ENCODE measurements at places on chromosomes 13 and 19.
A peak's percentile ranks its signal among the peaks of the same experiment; 100 is the strongest.

GRCh38 chr19:49442354-49442753, 1.0 kb upstream of the SLC17A7 start:
- no peak for DNase-seq

DNA sequence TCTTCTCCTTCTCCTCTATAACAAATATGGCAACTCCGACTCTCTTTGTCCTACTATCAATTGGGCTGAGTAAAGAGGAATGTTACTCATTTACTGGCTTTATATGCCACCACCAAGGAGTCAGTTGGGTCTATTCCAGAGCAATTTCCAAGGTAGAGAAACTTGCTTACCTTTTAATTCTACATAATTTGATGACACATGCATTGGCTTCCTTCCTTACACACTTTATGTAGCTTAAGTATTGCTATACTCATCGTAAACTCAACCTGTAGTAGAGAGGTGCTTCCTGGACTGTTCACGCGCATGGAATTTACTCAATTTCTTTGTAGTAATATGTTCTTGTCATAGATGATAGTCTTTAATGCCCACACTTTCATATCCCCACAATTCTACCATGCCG, 160.7 kb downstream of the LMO7 start:
- no peak for DNase-seq

DNA sequence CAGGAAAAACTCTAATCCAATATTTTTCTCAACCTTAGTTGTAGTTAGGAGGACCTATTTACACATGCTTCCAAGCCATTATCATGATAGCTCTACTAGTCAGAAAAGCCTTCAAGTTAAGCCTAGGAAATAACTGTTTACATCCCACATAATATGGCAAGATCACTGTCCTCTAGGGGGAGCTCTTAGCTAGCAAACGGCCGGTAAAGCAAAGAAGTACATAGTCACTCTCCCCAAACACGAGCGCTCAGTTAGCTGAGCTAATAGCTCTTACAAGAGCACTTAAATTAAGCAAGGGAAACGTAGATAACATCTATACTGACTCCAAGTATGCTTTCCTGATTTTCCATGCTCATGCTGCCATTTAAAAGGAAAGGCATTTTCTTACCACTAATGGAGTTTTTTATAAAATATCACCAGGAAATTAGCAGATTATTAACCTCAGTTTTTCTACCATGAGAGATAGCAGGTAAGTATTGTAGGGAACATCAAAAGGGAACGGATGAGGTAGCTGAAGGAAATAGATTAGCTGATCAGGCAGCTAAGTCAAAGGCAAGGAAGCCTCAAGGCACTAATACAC, 100.6 kb upstream of the PABPC3 start:
- peak; percentile 30 for DNase-seq

- DNase-seq, result no peak
Measured at GRCh38 chr19:41886761-41887710, 4.1 kb downstream of the ARHGEF1 start.

GRCh38 chr19:39566064-39566463, 26.1 kb upstream of the EID2 start:
- DNase-seq, result no peak

DNA sequence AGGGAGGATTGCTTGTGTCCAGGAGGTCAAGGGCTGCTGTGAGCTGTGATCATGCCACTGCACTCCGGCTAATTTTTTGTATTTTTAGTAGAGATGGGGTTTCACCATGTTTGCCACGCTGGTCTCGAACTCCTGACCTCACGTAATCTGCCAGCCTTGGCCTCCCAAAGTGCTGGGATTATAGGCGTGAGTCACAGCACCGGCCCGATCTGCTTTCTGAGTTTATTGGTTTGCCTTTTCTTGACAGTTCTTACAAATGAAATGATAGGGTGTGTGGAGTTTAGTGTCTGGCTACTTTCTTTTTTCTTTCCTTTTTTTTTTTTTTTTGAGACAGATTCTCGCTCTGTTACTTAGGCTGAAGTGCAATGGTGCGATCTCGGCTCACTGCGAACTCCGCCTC, 848 bp downstream of the C19orf44 start:
- DNase-seq, result no peak

DNA sequence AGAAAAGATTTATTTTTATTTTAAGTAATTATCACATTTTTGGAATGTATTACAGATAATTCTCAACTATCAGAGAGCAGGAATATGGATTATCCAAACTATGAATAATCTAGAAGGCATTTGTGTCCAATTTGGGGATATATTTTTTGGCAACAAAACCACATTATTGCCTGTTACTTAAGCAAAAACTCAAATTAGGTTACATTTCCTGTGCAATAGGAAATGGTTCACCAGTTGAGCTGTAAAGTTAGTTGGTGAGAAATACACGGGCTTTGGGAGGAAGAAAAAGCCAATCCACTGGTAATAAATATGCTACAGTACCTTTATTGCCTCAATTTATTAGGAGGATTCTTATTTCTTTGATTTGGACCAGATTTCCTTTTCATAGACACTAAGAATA, 1075.2 kb downstream of the PCDH9 start:
- DNase-seq, result no peak

DNA sequence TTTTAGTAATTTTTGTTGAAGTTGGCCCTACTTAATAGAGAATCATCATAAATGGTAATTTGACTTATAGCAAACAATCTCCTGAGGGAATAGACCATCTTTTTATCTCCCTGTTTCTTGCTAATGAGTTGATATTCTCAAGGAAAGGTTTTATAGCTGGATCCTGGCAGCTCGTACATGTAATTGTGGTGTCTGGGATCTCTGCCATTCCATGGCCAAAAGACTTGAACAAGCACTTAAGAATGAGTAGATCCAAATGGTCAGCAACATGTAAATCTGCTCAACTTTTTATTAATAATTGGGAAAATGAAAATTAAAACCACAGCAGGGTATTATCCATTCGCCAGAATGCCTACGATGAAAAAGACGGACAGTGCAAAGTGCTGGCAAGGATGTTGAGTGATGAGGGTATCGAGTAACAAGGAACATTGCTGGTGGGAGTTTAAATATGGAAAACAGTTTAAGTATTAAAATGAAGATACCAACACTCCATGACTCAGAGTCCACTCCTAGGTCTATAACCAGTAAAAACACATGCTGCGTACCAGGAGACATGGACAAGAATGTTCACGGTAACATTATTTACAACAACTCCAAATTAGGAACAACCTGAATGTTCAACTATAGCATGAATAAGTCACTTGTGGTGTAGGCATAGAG, 5.1 kb upstream of the GPR18 start:
- no peak for DNase-seq

- DNase-seq, result no peak
Measured at GRCh38 chr19:8041531-8041931, 11.0 kb upstream of the CCL25 start.

DNA sequence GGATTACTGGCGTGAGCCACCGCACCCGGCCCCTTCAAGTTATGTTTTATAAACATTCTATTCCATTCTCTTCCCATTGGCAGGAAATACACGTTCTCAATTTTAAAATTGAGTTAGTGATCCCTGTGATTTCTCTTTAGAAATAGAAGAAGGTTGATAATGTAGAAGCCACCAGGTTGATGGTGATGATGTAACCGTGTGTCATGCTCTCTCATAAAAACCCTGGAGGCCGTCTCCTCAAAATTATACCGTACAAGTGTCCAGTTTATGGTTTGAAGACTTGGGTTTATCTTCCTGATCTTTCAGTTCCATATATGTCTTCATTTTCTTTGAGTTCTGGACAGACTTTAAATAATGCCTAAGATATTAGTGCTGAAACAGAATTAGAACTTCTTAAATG, 32.2 kb downstream of the COG3 start:
- DNase-seq, result no peak

DNA sequence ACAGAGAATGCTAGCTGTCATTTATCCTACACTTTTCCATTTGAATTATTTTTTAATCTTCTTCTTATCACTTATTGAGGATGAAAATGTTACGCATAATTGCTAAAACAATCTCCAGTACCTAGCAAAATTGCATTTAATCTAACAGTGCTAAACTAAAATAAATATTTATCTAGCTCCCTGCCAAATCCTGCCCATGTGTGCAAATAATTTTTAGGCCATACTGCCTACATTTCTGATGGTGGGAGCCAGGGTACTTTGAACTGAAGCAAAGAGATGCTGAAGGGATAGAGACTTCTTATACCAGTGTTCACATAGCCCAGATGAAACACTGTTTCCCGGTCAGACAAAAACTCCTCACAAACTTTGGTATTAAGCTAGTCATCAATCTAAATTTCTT, 1268.7 kb upstream of the PCDH20 start:
- DNase-seq, result no peak

DNA sequence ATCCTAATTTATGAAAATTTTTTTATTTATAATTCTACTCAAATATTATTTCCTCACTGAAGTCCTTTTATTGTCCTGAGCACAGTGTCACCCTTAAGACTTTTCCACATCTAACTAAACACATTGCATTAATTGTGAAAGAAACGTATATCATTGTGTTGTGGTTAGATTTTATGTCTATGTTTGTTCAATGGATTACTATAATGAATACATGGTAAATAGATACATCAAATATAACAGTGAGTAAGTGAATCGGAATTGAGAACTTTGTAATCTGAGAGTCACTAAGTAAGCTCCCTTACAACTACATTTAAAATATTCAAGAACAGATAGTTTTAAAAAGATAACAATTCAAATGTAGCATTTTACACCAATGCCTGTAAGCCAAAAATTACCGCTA, 417.6 kb upstream of the PCDH20 start:
- DNase-seq, result no peak

DNA sequence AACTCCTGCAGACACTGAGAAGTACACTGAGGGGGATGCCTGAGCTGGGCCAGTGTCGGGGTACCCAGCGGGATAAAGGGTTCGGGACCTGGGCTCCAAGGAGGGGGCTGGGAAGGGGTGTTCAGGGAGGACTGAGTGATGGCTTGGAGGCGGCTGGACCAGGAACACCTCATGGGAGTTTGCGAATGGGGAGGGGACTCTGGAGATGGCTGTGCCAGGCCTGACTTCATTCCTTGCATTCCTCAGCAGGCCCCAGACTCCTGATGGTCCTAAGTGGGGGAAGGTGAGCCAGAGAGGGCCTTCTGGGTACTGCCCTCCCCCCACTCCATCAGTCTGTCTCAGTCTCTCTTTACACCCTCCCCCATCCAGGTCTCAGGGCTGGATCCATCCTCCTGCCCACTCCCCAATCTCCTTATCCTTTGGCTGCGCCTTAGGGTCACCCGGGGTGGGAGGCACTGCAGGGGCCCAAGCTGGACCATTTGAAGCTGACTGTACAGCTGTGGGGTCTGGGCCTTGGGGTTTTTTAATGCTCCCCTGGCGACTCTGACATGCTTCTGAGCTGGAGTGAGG, 13.8 kb downstream of the PAK4 start:
- no peak for DNase-seq

GRCh38 chr13:30097089-30097488, 210.3 kb downstream of the KATNAL1 start:
- DNase-seq, result no peak

- no peak for DNase-seq
Measured at GRCh38 chr13:30615481-30615865, 2.2 kb upstream of the USPL1 start.

- peak; percentile 52 for DNase-seq
Measured at GRCh38 chr13:99403458-99403971, 96.3 kb upstream of the GPR183 start.

Data from caudate nucleus (tissue), 63 donors.